ENCODE measurements at places on chromosomes 12 and 14.

GRCh38 chr12:32893458-32893857, 3.1 kb downstream of the PKP2 start:
- no peak for DNase-seq

- no peak for DNase-seq
Measured at GRCh38 chr12:85835426-85836196, 598 bp downstream of the RASSF9 start.

- no peak for DNase-seq
Measured at GRCh38 chr12:19849208-19849607, 409.9 kb downstream of the AEBP2 start.

DNA sequence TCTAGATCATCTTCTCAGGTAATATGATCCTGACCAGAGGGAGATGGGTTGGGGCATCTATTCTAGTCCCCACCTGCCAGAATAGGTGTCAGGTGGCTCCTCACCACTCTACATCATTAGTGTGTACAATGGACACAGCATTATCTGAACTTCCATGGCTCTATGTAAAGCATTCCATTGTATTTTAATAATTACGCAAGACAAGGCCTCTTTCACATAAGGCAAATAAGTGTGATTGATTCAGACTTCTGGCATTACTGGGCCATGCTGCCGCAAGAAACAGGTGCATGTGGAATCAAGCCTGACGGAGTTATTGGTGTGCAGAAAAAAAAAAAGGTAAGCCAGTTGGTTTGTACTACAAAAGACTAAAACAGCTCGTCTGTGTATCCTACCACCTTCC, 3.1 kb upstream of the DDHD1 start:
- no peak for DNase-seq

DNA sequence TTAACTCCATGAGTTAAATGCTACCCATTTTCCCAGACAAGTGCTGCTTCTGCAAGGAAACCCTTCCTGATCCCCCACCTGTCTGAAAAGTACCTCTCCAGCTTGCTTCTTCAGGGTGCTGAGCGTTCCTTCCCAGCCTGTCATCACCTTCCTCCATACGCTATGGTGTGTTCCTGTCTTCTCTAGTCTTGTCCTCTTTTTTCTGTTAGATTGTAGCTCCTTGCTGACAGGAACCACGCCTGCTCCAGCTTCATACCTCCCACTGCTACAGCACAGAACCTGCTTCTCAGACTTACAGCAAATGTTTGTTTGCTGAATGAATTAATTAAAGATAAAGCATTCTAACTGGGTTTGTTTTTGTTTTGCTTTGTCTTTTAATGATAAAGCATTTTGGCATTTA, 39.1 kb downstream of the ERH start:
- DNase-seq = no peak

DNA sequence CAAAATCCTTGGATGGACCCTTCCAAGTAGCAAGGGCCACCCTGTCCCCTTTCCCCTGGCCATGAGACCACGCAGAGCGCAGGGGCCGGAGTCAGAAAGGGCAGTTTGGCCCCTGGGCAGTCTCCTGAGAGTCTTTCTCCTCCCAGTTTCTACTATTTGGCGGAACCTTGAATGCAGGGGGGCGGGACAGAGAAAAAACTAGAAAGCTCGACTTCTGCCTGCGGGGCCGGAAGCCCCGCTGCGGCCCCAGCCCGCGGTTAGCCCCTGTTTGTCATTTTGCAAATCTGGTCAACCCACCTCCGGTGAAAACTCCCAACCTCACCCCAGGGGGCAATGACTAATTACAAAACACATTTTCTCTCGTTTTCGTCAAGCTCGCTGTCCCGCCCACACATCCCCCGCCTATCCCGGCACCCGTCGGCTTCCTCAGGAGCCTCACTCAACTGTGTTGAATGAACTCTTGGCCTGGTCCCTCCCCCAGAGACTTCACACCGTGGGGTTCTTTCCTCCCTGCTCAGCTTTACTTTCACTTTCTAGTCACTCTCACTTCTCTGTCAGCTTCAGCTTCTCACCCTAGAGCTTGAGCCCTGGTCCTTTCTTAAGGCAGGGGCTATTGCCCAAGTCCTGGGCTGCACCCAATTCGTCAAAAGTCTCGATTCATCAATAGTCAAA, 66.7 kb downstream of the IRF2BPL start:
- peak; percentile 97 for DNase-seq

DNA sequence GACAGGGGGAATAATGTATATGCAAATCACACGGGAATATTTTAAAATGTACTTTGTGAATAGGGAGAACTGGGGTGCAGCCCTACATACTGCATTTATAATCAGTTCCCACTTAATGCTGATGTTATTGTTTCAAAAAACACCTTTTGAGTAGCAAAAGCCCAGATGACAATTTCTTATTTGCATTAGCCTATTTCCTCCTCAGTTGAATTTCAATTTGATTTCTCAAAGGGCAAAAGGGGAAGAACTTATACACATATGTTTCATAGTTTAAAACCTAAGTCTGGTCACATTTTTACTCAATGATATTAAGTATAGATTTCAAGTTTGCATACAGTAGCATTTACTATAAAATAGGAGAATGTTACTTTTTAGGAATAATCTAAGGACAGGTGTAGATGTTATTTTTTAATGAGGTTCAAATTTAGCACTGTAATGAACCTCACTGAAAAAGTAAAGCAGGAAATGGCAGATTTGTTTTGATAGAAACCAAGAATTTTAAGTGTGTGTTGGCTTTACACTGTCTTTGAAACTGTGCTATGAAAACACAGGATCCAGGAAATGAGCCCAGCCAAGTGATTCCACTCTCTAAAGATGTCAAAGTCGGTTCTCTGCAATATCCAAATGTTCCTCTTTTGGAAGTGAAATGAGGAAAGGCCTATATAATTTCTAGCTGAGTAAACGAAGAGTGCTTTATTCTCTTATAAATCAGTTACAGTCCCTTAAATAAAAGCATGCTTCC, 367.4 kb downstream of the BTG1 start:
- peak; percentile 19 for DNase-seq

GRCh38 chr14:71235875-71236274, 328.6 kb downstream of the PCNX1 start:
- no peak for DNase-seq

- DNase-seq = no peak
Measured at GRCh38 chr14:28876572-28876945, 110.0 kb downstream of the FOXG1 start.

GRCh38 chr12:130016194-130016593, 112.4 kb upstream of the TMEM132D start:
- no peak for DNase-seq

DNA sequence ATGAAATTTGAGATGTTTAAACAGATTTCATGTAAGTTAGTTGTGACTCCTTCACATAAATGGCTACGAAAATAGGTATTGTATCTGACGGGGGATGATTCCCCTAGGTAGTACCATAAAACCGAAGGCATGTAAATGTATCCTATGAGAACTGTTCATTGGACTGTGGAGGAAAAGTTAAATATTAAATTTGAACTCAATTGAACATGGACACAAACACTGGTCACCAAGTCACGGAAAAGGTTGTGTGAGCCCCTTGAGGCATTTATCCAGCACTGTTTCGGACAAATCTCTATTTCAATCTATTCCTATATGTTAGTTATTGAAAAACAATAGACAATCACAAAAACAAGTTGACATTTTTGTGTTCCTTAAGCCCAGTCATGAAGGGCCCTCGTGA, 1014.3 kb upstream of the NOVA1 start:
- no peak for DNase-seq

Data from CD4-positive, alpha-beta T cell treated with Interleukin-10 for 1 hour (primary cell).